GM10248 (cell line): ENCODE measurements at places on chromosomes 3 and 15.
A peak's percentile ranks its signal among the peaks of the same experiment; 100 is the strongest.

GRCh38 chr15:99923711-99924110 is 190.5 kb upstream of the LYSMD4 start:
- DNase-seq: no peak

- no peak for DNase-seq
These were observed 218.1 kb downstream of the TP63 start for GRCh38 chr3:189849262-189849661.

- DNase-seq: no peak
These were observed 476.4 kb upstream of the KCNMB2 start for GRCh38 chr3:178059836-178060235.

DNA sequence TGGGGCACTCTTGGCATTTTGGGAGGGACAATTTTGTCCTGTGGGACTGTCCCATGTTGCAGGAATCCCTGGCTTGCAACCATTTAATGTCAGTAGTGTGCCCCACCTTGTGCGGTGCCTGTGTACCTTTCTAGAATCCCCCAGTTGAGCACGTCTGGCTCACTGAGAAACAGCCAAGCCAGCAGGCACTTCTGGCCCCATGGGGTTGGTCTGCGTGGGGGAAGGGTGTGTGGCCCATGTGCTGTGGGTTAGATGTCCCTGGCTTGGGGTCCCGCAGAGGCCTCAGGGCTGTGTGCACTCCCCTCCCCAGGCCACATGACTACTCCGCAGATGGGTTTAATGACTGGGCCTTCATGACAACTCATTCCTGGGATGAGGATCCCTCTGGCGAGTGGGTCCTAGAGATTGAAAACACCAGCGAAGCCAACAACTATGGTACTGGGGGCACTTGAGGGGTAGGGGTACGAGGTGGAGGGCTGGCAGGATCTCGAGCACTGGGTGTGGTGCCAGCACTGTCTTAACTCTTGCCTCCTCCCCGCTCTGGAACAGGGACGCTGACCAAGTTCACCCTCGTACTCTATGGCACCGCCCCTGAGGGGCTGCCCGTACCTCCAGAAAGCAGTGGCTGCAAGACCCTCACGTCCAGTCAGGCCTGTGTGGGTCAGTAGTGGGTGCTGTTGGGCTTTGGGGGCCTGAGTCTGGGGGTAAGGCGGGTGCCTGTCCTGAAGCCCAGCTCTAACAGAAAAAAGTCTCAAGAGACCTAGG is 3.7 kb upstream of the FES start:
- no peak for DNase-seq

- no peak for DNase-seq
These were observed 436.0 kb upstream of the THBS1 start for GRCh38 chr15:39144613-39145499.

DNA sequence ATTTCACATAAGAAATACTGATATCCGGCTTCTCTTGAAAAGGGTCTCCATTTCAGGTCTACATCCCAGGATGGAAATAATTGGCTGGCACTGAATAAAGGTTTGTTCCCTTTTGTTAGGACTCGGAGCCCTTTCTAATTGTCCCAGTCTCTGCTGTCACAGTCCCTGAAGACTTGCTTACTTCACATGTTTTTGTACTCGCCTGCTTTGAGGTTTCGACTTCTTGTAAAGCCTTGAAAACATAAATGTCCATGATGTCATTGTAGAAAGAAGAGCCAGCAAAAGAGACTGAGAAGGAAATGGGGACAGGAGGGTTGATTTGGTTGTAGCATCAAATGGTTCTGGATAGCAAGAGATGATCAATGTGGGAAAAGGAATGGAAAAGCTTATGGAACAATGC is 963.4 kb upstream of the SEMA6D start:
- DNase-seq: no peak

- no peak for DNase-seq
These were observed 51.4 kb upstream of the CHMP2B start for GRCh38 chr3:87175732-87176131.

DNA sequence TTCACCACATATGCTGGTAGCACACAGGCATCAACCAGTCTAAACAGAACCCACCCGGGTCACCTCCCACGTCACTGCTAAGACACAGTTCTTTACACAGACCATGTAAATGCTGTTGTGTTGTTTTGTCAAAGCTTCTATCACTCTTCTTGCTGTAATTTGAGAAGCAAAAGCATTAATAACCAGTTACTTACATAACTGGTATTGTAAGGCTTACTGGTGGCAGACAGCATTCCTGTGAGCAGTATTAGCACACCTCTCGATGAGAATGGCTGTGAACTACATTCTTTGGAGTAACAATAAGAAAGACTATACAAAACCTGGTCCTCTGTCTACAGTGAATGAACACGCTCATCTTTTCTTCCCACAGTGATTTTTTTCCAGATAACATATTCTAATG is 479.2 kb downstream of the LPP start:
- DNase-seq: no peak

- DNase-seq: peak; percentile 69
These were observed 615 bp downstream of the VPS18 start for GRCh38 chr15:40894681-40895448.

DNA sequence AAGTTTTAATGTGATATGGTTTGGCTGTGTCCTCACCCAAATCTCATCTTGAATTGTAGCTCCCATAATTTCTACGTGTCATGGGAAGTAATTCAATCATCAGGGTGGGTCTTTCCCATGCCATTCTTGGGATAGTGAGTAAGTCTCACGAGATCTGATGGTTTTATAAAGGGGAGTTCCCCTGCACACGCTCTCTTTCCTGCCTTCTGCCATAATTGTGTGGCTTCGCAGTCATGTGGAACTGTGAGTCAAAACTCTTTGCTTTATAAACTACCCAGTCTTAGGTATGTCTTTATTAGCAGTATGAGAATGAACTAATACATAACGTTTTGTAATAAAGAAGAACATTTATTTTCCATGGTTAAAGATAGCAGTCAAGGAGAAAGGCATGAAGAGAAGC is 39.2 kb upstream of the GOLIM4 start:
- DNase-seq: no peak

DNA sequence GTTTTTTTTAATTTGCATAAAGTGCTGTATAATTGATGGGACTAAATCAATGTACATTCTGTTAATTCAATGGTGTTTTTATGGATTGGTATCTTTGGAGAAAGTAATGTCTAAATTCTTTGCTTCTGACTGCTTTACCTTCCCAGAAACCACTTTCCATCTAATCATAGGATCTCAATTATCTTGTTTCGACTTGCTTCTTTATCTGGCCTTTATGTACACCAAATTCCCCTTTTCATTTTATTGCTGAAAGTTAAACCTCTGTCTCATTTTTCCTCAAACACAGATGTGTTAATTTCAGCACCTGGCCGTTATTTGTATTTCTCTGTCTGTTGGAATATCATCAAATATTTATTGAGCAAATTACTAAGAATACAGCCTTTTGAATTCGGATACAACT is 287.3 kb upstream of the GBE1 start:
- no peak for DNase-seq

GRCh38 chr3:51944451-51945021 is 2.4 kb downstream of the PARP3 start:
- DNase-seq: no peak

DNA sequence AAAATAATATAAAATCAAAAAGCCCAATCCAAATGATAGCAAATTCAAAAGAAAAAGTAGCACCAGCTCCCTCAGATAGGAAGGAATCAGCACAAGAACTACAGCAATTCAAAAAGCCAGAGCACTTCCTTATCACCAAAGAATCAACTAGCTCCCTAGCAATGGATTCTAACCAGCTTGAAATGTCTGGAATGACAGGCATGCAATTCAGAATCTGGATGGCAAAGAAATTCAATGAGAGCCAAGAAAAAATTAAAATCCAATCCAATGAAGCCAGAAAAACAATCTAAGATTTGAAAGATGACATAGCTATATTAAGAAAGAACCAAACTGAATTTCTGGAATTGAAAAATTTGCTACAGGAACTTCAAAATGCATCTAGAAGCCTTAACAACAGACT is 1334.4 kb upstream of the ALCAM start:
- no peak for DNase-seq

- DNase-seq: no peak
These were observed 26.8 kb upstream of the CHRM5 start for GRCh38 chr15:33941279-33942063.

GRCh38 chr15:95274101-95274500 is 1042.7 kb downstream of the MCTP2 start:
- no peak for DNase-seq

DNA sequence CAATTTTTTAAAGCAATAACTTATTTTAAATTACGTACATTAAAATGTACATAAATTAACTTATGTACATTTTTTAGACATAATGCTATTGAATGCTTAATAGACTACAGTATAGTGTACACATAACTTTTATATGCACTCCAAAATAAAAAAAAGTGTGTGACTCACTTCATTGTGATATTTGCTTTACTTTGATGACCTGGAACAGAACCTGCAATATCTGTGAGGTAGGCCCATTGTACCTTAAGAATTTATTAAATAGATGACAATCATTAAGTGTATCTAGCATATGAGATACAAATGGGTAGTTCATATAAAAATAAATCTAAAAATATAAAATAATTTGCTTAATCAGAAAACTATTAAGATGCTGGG is 276.7 kb downstream of the NFKBIZ start:
- DNase-seq: no peak

- no peak for DNase-seq
These were observed 187.1 kb upstream of the DNAJC19 start for GRCh38 chr3:181176601-181177000.

DNA sequence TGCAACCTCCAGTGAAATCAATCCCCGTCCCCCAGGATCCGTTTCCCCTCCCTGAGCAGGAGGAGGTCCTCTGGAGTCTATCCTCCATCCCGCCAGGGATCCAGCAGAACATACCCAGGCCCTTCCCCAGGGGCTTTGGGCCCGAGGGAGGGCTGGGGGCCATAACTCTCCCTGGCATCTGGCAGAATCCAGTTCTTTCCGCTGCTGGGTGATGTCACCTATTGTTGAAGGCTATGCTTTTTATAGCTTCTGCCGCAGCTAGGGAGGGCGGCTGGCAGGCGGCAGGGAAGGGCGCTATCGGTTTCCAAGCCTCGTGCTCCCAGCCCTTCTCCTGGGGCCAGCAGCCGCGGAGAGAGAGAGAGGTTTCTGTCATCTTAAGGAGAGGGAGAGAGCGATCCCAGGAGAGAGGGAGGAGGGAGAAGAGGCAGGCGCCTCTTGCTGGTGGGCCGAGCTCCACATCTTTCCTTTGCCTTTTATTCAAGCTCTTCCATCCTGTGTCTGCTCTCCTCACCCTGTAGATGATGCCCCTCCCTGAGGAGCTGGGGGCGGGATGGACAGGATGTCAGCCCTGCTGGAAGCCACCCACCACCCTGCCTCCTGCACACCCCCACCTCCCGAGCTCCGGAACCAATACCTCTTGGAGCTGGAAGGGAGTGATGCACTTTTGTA is 120.1 kb downstream of the ANP32A start:
- no peak for DNase-seq

DNA sequence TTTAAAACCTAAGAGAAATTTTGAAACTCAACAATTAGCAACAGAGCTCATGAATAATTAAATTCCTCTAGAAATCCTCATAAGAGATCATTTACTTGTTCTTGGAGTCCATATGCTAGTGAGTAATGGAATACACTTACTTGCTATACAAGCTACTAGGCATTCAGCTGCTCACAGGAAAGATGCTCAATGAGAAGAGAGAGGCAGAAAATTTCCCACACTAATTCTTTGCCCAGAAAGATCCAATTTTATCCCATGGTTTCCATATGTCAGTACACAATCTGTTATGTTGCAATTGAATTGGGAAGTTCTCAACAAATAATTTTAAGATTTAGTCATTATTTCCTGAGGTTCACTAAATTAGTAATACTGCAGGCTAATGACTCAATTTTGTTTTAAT is 310.4 kb downstream of the RYR3 start:
- no peak for DNase-seq

- DNase-seq: no peak
These were observed 169.9 kb downstream of the MECOM start for GRCh38 chr3:169493521-169494141.

DNA sequence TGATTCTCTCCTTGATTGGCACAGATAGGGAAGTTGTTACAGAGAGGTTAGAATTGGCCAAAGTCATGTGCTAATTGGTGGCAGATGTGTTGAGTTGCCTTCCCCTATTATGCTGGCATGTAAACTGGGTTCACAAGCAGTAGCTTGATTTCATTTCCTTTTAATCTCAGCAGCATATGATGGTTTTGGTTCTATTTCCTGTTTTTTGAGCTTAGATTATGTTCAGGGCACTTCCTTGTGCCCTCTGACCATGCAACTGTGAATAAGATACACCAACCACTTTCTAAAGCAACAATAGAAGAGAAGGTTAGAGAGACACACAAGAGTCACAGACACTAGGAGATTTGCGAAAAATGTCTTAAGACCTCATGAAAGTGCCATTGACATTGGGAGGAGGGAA is 16.5 kb downstream of the HPS3 start:
- peak; percentile 19 for DNase-seq

GRCh38 chr15:78080088-78080460 is 2.6 kb upstream of the TBC1D2B start:
- DNase-seq: no peak

- no peak for DNase-seq
These were observed 66.5 kb upstream of the CMTM7 start for GRCh38 chr3:32325201-32325600.

DNA sequence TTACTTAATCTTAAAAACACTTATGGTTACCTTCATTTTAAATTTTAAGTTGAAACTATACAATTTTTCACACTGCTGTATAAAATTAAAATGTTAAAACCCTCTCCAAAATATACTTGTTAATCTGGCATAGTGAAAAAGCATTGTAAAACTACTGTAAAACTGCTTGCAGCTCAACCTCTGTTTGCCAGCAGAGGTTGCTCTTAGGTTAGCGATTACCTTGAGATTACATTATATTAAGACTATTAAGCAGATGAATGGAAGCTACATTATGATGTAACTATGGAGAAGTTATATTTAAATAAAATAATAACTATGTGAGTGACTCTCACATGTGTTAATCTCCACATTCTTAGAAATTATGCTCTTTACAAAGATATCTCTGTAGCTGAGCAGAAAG is 143.6 kb upstream of the SLITRK3 start:
- DNase-seq: no peak

- no peak for DNase-seq
These were observed 1176.0 kb upstream of the ALCAM start for GRCh38 chr3:104190681-104191080.

DNA sequence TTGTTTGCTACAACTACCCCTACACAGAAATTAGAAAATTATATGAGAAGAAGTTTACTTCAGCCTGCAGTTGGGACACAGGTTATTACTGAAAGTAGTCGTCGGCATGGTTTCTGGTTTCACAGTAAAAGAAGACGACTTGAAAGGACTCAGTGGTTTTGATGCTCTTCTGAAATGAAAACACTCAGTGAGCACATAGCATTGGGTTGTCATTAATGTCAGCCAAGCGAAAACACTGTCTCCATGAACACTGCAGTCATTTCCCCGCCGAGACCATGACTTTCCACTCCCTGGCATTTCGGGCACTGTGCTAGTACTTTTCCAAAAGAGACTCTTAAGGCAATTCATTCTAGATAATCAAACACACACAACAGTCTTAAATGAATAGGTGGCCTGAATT is 69.2 kb upstream of the ICE2 start:
- peak; percentile 67 for DNase-seq
